ENCODE measurements at places on chromosomes 13 and 19.
A peak's percentile ranks its signal among the peaks of the same experiment; 100 is the strongest.

GRCh38 chr19:50314724-50315708, 14.2 kb downstream of the KCNC3 start:
- DNase-seq = peak; percentile 83

- DNase-seq = no peak
Measured at GRCh38 chr19:6685482-6685881, 15.5 kb upstream of the TNFSF14 start.

DNA sequence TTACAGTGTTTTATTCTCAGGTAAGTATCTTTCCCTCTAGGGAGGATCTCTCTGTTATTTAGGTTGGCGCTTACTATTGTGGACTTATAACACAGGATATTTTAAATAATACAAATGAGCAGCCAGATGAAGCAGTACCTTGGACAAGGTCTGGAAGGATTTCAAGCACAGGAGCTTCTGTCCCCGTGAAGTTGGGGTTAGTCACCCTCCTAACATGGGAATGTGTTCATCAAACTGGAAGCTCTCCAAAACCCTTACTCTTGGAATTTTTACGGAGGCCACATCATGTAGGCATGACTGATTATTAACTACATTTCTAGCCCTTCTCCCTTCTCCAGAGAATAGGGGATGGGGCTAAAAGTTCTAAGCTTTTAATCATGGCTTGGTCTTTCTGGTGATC, 38.3 kb upstream of the SPRY2 start:
- no peak for DNase-seq

- DNase-seq = peak; percentile 17
Measured at GRCh38 chr19:7004313-7004931, 16.8 kb downstream of the MBD3L2B start.

- no peak for DNase-seq
Measured at GRCh38 chr13:99339230-99339721, 32.1 kb upstream of the GPR183 start.

GRCh38 chr13:76822698-76823267, 63.4 kb downstream of the KCTD12 start:
- no peak for DNase-seq

GRCh38 chr13:40681341-40682146, 15.1 kb upstream of the FOXO1 start:
- no peak for DNase-seq

DNA sequence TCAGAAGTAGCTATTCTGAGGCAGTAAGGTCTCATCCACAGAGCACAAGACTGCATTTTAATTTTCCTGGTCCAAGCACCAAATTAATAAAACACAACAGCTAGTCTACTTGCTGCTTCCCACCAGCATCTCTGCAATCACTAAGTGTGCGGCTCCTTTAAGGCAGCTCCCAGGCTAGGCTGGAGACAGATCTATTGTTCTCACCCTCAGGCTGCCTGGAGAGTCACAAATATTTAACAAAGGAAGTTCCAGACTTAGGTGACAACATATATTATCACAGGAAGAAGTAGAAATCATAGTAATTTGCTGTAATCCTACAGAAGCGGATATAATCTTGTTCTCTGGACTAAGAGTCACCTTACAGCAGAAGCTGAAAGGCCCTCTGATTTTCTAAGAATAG, 2.2 kb upstream of the EID2 start:
- DNase-seq = peak; percentile 32

GRCh38 chr19:9324584-9324962, 594 bp downstream of the ZNF559 start:
- peak; percentile 7 for DNase-seq

DNA sequence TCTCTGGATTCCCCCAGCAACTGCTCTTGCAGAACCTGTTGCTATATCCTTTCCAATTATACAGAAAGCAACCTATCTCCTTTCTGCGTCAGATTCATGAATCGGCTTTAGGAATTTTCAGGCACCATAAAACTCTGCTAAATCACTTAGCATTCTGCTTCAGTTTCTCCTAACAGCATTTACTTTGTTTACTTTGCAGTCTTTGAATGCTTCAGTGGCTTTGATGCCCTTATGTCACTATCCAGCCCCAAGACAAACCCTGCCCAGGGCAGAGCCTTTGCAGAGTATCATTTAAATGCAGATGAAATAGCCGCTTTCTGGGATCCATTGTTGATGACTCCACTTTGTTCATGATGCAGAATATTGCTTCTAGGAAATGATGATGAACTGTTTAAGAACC, 43.1 kb downstream of the SLITRK1 start:
- DNase-seq = no peak

DNA sequence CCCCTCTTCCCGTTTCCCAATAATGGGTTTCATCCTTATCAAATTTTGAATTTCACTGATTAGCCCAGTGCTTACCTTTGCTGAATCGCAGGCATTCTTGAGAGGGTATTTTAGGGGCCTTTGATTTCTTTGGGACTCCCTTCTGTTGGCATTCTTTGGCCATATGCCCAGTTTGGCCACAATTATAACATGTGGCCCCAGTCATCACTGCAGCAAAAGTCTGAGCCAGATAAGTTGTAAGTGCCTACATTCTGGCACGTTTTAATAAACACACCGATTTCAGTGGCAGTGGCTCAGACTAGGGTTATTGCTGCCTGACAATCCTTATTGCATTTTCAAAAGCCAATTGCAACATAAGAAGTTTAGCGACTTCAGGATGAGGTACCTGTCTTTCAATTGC, 41.4 kb downstream of the ZNF726 start:
- no peak for DNase-seq

DNA sequence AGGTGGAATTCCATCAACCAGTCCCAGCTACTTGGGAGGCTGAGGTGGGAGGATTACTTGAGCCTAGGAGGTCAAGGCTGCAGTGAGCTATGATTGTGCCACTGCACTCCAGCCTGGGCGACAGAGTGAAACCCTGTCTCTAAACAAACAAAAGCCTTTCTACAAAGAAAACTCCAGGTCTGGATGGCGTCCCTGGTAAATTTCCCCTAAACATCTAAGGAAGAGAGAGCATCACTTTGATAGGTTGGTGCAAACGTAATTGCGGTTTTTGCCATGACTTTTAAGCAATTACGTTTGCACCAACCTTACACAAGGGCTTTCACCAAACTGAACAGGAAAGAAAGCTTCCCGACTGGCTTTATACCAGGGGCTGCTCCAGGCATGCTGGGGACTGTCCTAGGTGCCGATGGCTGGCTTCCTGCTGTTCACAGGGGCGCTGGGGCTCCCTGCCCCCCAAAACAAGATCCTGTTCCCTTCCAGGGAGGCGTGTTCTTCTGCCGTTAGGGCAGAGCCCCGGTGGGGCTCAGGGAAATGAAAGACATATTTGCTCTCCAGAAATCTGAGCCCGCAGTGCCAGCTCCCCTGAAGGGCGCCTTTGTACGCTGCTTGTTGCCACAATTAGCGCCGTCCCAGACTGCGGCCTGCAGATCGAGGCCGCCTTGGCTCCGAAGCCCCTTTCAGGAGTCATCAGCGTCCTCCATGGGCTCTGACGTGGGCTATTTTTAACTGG, 38.7 kb upstream of the KLF2 start:
- DNase-seq = peak; percentile 68

- no peak for DNase-seq
Measured at GRCh38 chr13:23899555-23899954, 2.3 kb upstream of the C1QTNF9B start.

- peak; percentile 40 for DNase-seq
Measured at GRCh38 chr19:32404213-32404932, 1.2 kb upstream of the DPY19L3 start.

Measured in H7 (cell line).